ENCODE measurements at places on chromosomes 1 and 21.

- no peak for DNase-seq
These were observed 142.5 kb upstream of the HMGB4 start for GRCh38 chr1:33721301-33721815.

DNA sequence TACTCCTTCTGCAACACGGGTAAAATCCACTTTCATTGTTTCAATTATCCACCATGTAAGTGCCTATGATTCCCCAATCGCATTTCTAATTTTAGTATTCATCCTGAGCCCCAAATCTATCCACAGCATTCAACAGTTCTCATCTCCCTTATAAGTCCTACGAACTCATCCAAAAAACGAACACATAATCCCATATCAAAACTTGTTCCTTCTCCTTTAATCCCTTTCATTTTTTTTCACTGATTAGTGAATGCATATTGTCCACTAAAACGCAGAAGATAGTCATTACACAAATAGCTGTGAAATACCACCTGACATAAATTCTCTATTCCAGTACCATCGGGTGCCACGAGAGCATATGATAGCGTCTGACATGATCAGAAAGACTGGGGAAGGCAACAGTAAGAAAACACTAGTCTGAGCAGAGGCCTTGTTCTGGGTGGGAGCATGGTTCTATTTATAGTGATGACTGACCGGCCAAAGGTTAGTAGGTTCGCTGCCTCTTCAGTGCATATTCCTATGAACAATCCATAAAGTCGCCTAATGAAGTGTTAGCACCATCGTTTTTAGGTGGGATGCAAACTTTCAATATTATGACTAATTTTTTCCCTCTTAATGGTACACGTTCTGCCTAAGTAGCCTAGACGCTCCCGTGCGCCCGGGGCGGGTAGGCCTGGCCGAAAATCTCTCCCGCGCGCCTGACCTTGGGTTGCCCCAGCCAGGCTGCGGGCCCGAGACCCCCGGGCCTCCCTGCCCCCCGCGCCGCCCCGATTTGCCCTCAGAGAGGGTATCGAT, 648 bp downstream of the ATP5PF start:
- peak; percentile 7 for DNase-seq

GRCh38 chr1:246265481-246265880, 241.6 kb downstream of the SMYD3 start:
- no peak for DNase-seq

DNA sequence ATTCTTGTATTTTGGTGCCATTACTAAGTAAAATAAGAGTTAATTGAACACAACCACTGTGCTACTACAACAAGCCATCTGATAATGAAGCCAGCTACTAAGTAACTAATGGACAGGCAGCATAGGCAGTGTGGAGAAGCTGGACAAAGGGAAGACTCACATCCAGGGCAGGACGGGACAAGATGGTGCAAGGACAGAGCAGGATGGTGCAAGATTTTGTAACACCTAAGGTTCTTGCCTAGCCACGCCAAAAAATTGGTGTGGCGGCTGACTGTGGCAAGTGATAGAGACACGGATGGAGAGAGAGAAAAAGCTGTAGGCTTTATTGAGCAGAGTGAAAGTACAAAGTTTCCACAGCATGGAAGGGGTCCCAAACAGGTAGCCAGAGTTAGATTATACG, 114.0 kb upstream of the VANGL1 start:
- DNase-seq: no peak

GRCh38 chr21:39152271-39152670, 31.0 kb downstream of the PSMG1 start:
- DNase-seq: no peak

DNA sequence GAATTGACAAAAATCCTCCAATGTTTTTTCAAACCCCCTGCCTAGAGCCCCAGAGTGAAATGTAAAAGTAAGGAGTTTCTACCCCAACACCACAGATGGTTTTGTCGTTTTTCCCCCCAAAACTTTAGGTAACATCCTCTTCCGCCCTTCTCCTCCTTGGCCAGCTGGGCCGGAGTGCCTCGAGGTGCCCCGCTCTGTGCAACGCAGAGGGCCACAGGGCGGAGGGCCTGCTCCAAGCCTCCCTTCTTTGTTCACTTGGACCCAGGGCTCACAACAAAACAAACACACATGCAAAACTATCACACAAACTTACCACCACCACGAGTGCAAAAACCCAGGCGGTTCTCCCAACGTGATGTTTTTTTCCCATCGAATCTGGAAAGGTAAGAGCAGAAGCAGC, 1.9 kb downstream of the SSBP3 start:
- no peak for DNase-seq

DNA sequence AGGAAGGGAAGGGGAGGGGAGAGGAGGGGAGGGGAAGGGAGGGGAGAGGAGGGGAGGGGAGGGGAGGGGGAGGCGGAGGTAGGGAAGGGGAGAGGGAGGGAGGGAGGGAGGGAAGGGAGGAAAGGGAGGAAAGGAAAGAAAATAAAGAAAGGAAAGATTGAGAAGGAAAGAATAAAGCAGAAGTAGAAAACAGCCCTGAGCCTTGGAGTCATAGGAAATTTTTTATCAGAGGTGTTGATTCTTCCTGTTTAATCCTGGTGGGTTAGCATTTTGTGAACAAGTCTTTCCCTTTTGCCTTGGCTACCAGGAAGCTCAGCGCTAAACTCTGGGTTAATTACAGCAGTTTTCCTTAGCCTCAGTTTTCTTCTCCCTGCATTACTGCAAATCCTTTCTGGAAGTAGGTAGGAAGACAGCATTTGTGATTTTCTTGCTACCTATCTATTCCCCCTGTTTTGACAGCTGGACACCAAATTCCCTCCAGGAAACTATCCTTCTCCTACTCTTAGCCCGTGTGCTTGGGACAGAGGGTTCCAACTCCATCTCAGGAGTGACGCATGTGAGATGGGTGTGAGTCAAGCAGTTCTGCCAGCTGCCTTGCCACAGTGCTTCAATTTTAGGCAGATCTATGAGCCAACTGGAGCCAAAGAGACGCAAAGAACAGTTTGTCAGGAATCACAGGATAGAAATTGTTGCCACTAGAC, 26.9 kb downstream of the TOMM20 start:
- no peak for DNase-seq
